Chondrocyte (in vitro differentiated cells): ENCODE measurements at places on chromosomes 3 and 15. TPM values are rescaled to one million over a fixed set of nuclear protein-coding genes. Genes with fewer than 3 reads are reported as not detected.

DNA sequence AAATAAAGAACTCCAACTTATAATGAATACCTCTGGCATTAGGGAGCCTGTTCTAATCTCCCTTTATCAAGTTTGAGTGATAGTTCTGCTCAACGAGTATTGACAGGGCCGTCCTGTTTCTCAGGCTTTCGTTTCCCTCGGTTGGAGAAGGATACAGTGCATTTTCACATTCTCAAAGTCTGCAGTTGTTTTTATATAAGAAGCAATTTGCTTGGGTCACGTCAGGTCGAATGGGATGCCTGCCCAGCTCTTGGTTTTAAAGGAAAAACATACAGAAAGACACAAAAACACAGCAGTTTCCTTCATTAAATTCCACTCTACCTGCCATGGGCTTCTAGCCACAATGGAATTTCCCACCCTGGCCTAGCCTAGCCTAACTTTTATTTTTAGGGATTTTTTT is 366.3 kb downstream of the TIGIT start:
- peaks cover 33% of the 10 kb centered on the region for H3K4me1 ChIP-seq
- peak overlapping the region; percentile 31 for H3K4me3 ChIP-seq
- peaks cover 3% of the 10 kb centered on the region for H3K36me3 ChIP-seq
- no peak for DNase-seq
- H3K27ac ChIP-seq: peak overlapping the region; percentile 75
- H3K27me3 ChIP-seq: no peaks in the 10 kb centered on the region

GRCh38 chr3:184352149-184352785 is 9.1 kb downstream of the CLCN2 start:
- H3K27ac ChIP-seq: no peak overlapping the region
- no peak overlapping the region for H3K4me3 ChIP-seq
- H3K36me3 ChIP-seq: peaks cover 7% of the 10 kb centered on the region
- H3K27me3 ChIP-seq: no peaks in the 10 kb centered on the region
- H3K4me1 ChIP-seq: peaks cover 6% of the 10 kb centered on the region
- DNase-seq: no peak

GRCh38 chr3:37686220-37686619 is 175.5 kb upstream of the CTDSPL start:
- DNase-seq: no peak
- no peak overlapping the region for H3K27ac ChIP-seq
- peaks cover 15% of the 10 kb centered on the region for H3K27me3 ChIP-seq
- H3K36me3 ChIP-seq: no peaks in the 10 kb centered on the region
- H3K4me1 ChIP-seq: no peaks in the 10 kb centered on the region

- H3K27me3 ChIP-seq: peaks cover 40% of the 10 kb centered on the region
- H3K4me1 ChIP-seq: no peaks in the 10 kb centered on the region
- DNase-seq: no peak
- no peak overlapping the region for H3K4me3 ChIP-seq
- H3K27ac ChIP-seq: no peak overlapping the region
Observed at GRCh38 chr15:66231394-66232266, 21.9 kb downstream of the MEGF11 start.

- H3K4me3 ChIP-seq: no peak overlapping the region
- H3K27ac ChIP-seq: peak overlapping the region; percentile 87
- DNase-seq: no peak
Observed at GRCh38 chr3:158713094-158713499, 19.2 kb downstream of the RARRES1 start.

GRCh38 chr3:53211706-53212702 is 43.8 kb downstream of the TKT start:
- no peak overlapping the region for H3K4me3 ChIP-seq
- no peak for DNase-seq

- no peak overlapping the region for H3K4me3 ChIP-seq
- peaks cover 23% of the 10 kb centered on the region for H3K4me1 ChIP-seq
- H3K36me3 ChIP-seq: no peaks in the 10 kb centered on the region
- no peak overlapping the region for H3K27ac ChIP-seq
Observed at GRCh38 chr3:193777524-193777923, 184.5 kb downstream of the OPA1 start.

DNA sequence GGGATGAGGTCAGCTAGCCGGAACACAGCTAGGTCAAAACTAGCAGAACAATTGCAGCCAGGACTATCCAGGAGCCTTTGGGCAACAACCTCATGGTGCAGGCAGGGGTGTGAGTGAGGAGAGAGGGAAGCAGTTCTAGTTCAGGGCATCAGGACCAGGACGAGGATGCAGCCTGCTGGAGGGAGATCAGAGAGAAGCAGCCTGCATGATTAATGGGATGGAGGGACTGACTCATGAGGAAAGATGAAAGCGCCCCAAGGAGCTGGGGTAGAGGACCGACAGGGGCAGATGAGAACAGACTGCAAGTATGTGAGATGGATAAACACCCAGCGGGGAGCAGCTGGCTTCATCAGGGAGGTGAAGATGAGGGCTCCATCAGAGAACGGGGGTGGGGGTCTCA is 37.9 kb upstream of the LRTM1 start:
- no peaks in the 10 kb centered on the region for H3K36me3 ChIP-seq
- H3K27me3 ChIP-seq: no peaks in the 10 kb centered on the region
- H3K4me3 ChIP-seq: no peak overlapping the region
- H3K4me1 ChIP-seq: peaks cover 47% of the 10 kb centered on the region

GRCh38 chr3:47001731-47002170 is 22.3 kb downstream of the NBEAL2 start:
- H3K27ac ChIP-seq: no peak overlapping the region
- peak; percentile 89 for DNase-seq
- peaks cover 8% of the 10 kb centered on the region for H3K36me3 ChIP-seq
- H3K4me3 ChIP-seq: no peak overlapping the region
- H3K4me1 ChIP-seq: no peaks in the 10 kb centered on the region

DNA sequence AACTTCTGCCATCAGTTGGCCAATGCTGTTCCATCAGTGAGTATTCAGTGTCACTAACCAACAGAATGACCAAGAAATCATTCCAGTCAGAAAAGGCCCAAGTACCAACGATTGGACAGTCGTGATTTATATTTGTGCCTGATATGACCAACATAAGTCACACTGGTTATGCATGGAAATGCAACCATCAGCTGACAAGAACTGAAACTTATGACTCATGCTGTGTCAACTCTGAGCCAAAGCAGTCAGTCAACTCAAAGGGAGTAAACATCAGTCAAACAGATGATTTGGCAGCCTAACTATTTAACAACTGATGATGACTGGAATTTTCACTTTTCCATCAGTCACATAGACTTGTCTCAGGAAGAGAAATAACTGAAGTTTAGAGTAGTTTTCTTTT is 142.4 kb downstream of the ANXA2 start:
- peaks cover 45% of the 10 kb centered on the region for H3K27me3 ChIP-seq
- no peak overlapping the region for H3K4me3 ChIP-seq
- no peaks in the 10 kb centered on the region for H3K4me1 ChIP-seq
- no peak overlapping the region for H3K27ac ChIP-seq

GRCh38 chr15:78461171-78461888 is 23.3 kb downstream of the IREB2 start:
- peak overlapping the region; percentile 58 for H3K27ac ChIP-seq
- H3K27me3 ChIP-seq: no peaks in the 10 kb centered on the region
- no peak overlapping the region for H3K4me3 ChIP-seq
- H3K36me3 ChIP-seq: peaks cover 13% of the 10 kb centered on the region
- peaks cover 34% of the 10 kb centered on the region for H3K4me1 ChIP-seq
- DNase-seq: no peak

DNA sequence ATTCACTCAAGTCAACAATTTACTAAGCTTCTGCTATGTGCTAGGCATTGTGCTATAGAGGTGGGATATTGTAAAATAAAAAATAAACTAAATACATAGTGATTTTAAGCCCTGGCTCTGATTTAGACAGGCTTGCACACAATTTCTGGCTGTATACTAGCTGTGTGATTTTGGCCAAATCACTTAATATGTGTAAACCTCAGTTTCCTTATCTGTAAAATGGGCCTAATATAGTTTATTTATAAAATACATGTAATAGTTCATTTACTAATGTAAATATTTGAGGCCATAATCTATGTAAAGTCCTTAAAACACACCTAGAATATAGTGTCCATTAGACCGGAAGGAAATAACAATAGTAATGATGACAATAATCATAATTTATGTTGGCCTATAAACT is 363.1 kb downstream of the CLSTN2 start:
- H3K4me3 ChIP-seq: no peak overlapping the region
- DNase-seq: no peak
- no peaks in the 10 kb centered on the region for H3K36me3 ChIP-seq

DNA sequence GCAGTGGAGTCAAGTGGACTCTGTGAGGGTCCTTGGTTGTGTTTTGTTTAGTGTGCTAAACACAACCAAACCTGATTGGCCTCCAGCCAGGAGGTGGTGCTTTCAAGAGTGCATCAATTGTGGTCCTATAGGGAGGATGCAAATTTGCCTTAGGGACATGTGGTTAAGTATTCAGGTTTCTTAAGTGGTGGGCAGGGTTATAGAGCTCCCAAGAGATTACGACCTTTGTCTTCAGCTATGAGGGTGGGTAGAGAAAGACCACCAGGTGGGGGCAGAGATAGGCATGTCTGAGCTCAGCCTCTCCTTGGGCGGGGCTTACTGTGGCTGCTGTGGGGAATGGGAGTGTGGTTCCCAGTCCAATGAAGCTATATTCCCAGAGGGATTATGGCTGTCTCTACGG is 186.6 kb downstream of the SQOR start:
- no peak overlapping the region for H3K27ac ChIP-seq
- DNase-seq: no peak
- H3K36me3 ChIP-seq: no peaks in the 10 kb centered on the region

- DNase-seq: no peak
- H3K27me3 ChIP-seq: peaks cover 13% of the 10 kb centered on the region
- no peaks in the 10 kb centered on the region for H3K4me1 ChIP-seq
- no peak overlapping the region for H3K4me3 ChIP-seq
- no peaks in the 10 kb centered on the region for H3K36me3 ChIP-seq
Observed at GRCh38 chr15:55151631-55152030, 45.1 kb downstream of the RSL24D1 start.

DNA sequence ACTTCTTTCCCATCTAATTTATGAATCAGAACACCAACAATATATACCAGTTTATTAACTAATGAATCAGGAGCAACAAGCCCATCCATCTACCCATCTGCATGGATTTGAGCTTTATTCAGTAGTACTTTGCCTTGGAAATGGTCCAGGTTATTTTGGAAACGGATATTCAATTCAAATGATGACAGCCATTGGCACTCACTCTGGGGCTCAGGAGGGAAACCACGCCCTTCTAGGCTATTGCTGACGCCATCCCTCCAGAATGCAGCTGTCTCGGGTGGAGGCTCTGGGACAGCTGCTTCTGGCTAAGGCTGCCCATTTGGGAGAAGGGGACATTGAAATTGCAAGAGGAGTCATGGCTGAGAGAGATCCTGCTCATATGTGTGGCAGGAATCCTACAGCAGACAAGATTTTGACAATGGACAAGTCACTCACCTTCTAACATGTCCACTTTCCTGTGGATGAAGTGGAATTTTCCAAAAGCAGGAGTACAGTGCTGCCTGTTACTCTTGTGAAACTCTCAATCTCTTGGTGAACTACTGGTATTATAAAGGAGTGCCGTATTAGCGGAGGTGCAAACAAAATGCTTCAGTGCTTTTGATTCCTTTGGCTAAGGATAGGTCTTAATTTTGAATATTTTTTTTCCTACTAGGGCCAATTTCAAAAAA is 29.3 kb upstream of the TRAK1 start:
- peak overlapping the region; percentile 35 for H3K4me3 ChIP-seq
- H3K27me3 ChIP-seq: no peaks in the 10 kb centered on the region
- peak overlapping the region; percentile 99 for H3K27ac ChIP-seq
- peaks cover 81% of the 10 kb centered on the region for H3K4me1 ChIP-seq
- DNase-seq: no peak
- no peaks in the 10 kb centered on the region for H3K36me3 ChIP-seq

DNA sequence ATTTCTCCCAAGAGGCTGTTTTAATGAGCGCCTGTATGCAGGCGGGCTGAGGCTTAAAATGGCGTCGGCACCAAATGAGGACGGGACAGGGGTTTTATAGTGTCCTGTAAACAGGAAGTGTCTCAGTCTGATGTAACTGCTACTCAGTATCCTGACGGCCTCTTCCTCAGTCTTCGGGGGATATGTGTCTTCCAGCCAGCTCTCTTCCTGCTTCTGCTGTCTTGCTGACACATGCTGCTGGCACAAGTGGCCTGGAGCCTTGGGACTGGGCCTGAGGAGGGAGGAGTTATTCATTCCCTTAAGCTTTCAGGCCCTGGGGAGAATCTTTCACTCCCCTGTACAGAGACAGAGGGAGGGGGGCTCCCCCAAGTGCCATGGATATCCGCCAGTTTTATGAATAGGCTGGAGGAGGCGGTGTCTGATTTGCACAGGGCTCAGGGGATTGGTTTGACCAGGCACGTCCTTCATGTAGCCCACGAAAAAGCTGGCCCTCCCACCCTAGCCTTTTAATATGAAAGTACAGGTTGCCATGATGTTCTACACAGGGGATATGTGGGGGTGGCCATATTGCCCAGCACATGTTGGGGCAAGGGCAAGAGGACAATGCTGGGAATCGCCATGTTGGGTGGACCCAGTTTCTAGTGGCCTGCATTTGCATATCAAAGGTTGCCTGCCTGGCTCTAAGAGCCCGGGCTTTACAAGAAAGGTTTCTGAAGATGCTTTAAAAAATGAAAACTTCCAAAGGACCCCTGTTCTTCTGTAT is 19.9 kb downstream of the NDUFB4 start:
- H3K36me3 ChIP-seq: no peaks in the 10 kb centered on the region
- no peaks in the 10 kb centered on the region for H3K27me3 ChIP-seq
- DNase-seq: no peak

GRCh38 chr3:178618197-178618596 is 82.0 kb downstream of the KCNMB2 start:
- H3K27me3 ChIP-seq: peaks cover 3% of the 10 kb centered on the region
- H3K4me1 ChIP-seq: no peaks in the 10 kb centered on the region
- H3K4me3 ChIP-seq: no peak overlapping the region
- no peak for DNase-seq

DNA sequence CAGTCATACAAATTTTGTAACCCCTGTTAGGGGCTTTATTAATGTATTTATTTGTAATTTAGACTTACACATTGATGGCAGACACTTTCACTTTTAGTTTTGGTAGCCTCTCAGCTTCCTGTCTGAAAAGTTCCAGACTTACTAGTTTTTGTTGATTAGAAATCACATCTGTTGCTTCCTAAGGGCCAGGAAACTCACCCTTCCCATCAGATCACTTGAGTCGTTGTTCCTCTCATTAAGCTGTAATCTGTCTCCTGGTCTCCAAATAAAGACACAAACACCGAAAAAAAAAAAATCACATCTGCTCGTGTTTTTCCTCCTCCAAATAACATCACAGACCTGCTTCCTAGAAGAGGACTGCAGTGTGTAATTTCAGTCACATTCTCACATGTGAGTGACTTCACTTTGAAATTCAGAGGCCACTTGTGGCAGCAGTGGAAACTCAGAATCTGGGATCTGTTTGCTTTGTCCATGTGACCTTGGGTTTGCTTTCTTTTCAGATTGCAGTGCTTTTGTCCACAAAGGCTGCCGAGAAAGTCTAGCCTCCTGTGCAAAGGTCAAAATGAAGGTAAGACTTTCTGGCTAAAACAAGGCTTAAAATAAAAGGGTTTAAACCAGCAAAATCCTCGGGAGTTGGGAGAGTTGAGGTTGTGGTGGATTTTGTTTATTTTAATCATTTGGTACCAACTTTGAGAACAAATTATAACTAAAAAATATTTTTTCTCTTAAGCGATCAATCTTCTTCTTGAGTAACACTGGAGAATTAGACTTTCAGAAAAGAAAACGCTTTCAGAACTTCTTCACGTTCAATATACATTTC is 87.0 kb downstream of the KLHL25 start:
- H3K27ac ChIP-seq: peak overlapping the region; percentile 99
- peak overlapping the region; percentile 68 for H3K4me3 ChIP-seq
- H3K4me1 ChIP-seq: peaks cover 74% of the 10 kb centered on the region
- H3K36me3 ChIP-seq: peaks cover 15% of the 10 kb centered on the region
- no peaks in the 10 kb centered on the region for H3K27me3 ChIP-seq
- DNase-seq: no peak

Gene ACTRT3
- 3.6 to 5.7 TPM (median 4.6 TPM) in 3 replicates for total RNA-seq

Gene ARPIN
- 17.0 to 24.2 TPM (median 18.2 TPM) in 3 replicates for total RNA-seq

Gene BNC1
- total RNA-seq: 1.7 to 2.8 TPM (median 2.3 TPM) in 3 replicates

Gene ACTC1
- total RNA-seq: 6.2 to 19.5 TPM (median 7.1 TPM) in 3 replicates

Gene LRRC2
- 0.46 to 2.2 TPM (median 1.9 TPM) in 3 replicates for total RNA-seq

Gene IL20RB
- 0.92 to 1.2 TPM (median 0.94 TPM) in 3 replicates for total RNA-seq

Gene IGF2BP2
- total RNA-seq: 60.8 to 68.8 TPM (median 62.1 TPM) in 3 replicates

Gene GOLGA8Q
- total RNA-seq: 1.0 to 3.2 TPM in 2 of 3 replicates, not detected in the other
